ENCODE measurements at places on chromosomes 12 and 14.

- no peak for DNase-seq
These were observed 286.9 kb downstream of the ERC1 start for GRCh38 chr12:1277905-1278304.

GRCh38 chr12:126905752-126906151, 1361.2 kb upstream of the TMEM132C start:
- DNase-seq, result no peak

DNA sequence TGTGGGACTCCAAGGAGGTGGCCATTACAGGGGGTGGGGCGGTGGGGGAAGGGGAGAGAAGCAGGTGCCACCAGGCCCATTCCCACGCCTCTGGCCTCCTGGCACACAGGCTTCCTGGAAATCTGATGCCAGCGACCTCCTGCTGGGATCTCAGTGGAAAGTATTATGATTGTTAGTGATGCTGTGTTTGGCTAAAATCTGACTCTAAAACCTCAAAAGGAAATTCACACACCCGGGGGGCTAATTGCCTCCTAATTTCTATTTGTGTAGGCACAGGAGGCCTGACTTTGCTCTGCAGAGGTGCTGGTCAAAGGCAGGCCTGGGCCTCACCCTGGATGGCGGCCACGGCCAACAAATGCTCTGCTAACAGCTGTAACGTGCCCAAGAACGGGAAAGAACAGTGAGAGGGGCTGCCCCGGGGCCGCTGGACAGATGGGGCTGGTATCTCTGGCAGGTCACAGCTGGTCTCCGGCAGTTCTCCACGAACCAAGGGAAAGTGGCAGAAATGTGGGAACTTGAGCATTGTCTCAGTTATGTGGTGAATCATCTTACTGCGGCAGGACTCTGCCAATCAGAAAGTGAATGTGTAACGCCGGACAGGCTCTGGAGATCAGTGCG, 14.3 kb downstream of the FAM181A start:
- peak; percentile 96 for DNase-seq

DNA sequence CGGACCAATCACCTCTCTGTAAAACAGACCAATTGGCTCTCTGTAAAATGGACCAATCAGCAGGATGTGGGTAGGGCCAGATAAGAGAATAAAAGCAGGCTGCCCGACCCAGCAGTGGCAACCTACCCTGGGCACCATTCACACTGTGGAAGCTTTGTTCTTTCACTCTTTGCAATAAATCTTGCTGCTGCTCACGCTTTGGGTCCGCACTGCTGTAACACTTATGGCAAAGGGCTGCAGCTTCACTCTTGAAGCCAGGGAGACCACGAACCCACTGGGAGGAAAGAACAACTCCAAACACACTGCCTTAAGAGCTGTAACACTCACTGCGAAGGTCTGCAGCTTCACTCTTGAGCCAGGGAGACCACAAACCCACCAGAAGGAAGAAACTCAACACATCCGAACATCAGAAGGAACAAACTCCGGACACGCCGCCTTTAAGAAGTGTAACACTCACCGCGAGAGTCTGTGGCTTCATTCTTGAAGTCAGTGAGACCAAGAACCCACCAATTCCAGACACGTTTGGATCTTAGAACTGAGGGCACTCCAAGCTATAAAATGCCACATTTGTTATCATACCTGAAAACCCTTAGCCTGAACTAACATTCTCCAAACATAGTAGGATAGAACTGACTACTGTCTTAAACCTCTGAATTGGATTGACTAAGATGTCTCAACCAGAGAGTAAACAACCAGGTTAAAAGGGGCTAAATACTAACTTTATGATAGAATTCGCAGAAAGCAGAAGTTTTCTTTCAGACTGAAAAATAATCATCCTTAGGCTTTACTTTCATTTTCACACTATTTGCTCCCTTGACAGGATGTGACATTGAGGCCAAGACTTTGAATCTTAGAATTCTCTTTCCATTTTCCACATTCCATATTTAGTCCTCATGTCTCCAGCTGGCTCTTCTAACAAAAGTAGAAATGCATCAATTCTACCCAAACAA, 33.6 kb downstream of the CDKL1 start:
- DNase-seq, result no peak

- DNase-seq, result no peak
These were observed 19.4 kb downstream of the LTBP2 start for GRCh38 chr14:74592476-74593201.

DNA sequence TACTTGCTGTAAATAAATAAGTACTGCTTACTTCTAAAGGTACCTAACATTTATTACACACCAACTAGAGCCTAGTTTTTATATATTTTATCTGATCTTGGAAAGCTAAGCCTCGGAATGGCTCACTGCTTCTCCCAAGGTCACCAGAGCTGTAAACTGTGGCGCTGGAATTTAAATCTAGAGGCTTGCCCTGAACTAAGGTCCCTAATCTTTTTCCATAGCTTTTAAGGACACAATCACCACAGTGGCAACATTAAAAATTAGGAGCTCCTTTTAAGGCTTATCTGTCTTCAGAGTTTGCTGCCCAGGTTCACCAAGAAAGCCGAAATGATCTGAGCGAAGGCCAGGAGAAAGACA, 670 bp downstream of the CCNB1IP1 start:
- DNase-seq, result no peak

GRCh38 chr12:23431006-23431405, 518.5 kb downstream of the SOX5 start:
- no peak for DNase-seq

DNA sequence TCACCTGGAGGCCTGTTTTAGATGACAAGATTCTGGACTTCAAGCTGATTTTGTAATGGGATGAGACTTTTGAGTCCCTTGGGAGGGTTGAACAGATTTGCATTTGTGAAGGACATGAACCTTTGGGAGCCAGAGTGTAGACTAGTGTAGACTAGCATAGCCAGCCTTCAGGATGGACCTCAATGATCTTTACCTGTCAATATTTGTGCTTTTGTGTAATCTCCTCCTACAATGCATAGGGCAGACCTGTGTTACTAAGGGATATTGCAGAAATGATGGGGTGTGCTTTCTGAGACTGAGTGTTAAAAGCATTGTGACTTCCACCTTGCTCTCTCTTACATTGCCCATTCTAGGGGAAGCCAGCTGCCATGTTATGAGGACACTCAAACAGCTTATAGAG, 9.9 kb upstream of the LRP10 start:
- DNase-seq, result no peak

- DNase-seq, result no peak
These were observed at the start of gene VSIG10 for GRCh38 chr12:118103601-118104382. TSS of gene VSIG10 (minus strand) at chr12:118104011. CDS start at chr12:118103671, 340 bp downstream.

DNA sequence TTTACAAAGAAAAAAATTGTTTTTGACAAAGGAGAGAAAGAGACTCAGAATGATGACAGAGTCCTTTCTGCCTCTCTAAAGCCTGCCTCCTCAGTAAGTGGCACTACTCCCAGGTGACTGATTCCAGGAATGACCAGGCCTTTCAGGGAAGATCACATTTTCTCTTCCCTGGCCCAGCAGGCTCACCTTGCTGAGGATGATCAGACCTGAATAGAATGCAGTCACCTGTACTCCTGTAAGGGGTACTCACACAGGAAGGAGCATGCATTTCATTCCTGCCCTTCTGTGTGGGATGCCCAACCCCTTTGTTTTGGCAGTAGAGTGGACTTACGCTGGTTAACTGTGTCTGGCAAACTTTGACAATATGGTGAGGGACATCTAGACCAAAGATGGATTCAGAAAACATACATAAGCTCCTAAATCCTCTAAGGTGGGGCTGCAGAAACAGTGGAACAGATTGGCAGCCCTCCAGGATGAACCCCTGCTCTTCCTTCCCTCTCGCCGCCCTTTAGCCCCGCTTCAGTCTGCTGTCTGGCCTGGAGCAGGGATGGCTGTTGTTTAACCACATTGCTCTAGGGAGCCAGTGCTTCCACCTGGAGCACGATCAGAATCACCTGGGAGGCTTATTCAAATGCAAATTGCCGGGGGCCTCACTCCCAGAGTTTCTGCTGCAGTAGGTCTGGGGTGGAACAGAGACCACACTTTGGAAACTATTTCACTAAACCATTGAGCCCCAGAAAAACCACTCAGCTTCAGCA, 29.8 kb downstream of the ERG28 start:
- no peak for DNase-seq

DNA sequence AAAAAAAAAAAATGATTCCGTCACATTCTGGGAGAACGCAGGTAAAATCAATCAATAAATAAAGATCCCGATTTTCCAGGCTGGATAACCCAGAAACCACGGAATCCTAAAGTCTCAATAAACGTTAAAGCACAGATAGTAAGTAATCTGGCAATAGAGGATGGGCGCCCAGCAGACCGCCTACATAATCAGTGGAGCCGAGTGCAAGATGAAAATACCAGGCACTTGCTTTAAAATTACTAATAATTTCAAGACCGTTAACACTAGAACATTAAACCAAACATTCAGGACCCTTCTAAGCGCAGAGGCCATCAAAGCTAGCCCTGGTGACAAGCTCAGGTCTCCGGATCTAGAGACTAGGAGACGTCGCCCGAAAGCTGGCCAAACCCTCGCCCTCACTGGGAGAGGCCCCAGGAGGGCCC, 1.2 kb upstream of the DCAF11 start:
- no peak for DNase-seq

Data from brain pericyte (primary cell).